ENCODE measurements at places on chromosomes 7 and 10.
A peak's percentile ranks its signal among the peaks of the same experiment; 100 is the strongest.

- no peak for DNase-seq
Observed at GRCh38 chr7:30474893-30475292, 3.7 kb downstream of the NOD1 start.

- no peak for DNase-seq
Observed at GRCh38 chr7:22651036-22651435, 76.0 kb upstream of the IL6 start.

- no peak for DNase-seq
Observed at GRCh38 chr10:103139803-103140202, 53.3 kb downstream of the NT5C2 start.

DNA sequence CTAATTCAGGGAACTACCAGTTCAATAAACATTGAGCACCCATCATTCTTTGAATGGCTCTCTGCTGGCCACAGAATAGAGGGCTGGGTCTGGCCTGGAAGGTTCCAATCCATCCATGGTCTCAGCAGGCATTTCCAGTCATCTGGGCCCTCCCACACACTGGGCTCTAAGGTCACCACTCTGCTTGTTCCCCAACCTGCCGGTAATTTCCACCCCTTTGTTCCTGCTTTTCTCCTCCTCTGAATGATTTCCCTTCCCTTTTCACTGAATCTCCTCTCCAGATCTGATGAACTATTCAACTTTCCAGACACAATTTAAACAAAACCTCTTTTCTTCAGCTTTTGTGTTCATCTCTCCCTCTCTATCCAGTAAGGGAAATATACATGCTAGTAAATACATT, 2.6 kb downstream of the BZW2 start:
- no peak for DNase-seq

DNA sequence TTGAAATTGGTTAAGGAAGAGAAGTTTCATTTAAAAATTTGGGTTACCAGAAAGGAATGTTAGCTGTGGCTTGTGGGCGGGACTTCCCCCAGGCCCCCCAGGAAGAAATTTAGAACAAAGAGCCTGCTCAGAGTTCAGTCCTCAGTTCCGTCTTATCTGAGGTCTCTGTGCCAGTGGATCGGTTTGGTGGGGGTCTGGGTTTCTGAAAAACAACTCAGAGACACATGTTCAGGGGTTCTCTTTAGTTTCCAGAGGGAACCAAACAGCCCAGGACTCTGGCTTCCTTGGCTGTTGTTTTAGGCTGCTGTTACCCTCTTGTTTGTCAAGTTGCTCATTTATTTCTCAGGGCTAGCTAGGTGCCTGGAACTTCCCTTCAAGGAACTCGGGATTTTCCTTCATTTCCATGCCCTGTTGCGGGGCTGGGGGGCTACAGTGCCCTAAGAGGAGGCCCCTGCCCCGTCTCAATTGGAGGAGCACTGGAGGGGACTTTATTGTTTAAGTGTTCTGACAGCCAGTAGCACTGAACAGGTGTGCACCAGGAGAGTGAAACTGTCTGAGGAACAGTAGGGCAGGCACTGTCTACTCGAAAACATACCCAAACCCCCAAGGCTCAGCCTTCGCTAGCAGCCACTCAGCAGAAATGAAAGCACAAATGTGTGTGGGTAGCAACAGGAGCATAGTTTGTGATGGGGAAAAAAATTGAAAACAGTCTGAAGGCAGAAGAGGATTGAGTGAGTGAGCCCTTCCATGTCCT, 59.9 kb downstream of the ALOX5 start:
- DNase-seq = peak; percentile 15

GRCh38 chr10:124918191-124918830, 23.6 kb upstream of the ZRANB1 start:
- peak; percentile 8 for DNase-seq

- no peak for DNase-seq
Observed at GRCh38 chr10:77493239-77493806, 144.3 kb downstream of the KCNMA1 start.

GRCh38 chr10:43284341-43284910, 17.6 kb upstream of the RASGEF1A start:
- DNase-seq = no peak

GRCh38 chr10:100743626-100744135, 1.7 kb upstream of the PAX2 start:
- peak; percentile 47 for DNase-seq

GRCh38 chr10:42979181-42979580, 97.7 kb upstream of the RET start:
- DNase-seq = no peak

GRCh38 chr7:123748171-123748733, 551 bp downstream of the WASL start:
- DNase-seq = peak; percentile 27

DNA sequence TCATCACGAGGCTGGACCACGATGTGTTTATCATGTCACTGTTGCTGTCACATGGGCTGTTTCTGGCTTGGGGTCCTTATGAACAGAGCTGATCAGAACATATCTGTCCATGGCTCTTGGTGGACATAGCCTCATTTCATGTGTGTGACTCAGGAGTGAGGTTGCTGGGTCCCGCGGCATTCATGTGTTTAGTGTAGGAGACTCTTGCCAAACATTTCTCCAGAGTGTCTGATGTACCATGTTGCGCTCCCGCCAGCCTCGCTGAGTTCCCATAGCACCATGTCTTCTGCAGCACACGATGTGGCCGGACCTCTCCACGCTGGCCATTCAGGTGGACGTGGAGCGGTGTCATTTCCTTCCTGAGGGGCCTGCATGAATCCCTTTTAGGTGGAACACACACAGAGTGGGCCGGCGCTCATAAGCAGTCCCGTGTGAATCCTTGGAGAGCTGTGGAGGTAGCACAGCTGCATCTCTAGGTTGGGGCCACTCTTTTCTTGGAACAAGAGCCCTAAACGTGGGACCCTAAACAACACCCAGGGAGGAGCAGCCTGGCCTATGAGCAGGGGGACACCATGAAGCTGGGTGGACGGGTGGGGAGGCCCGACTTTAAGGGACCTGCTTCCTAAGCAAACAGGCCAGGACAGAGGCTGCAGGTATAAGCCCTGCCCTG, 134.6 kb downstream of the LHPP start:
- no peak for DNase-seq

GRCh38 chr10:106317554-106317953, 847.0 kb downstream of the SORCS1 start:
- DNase-seq = no peak

DNA sequence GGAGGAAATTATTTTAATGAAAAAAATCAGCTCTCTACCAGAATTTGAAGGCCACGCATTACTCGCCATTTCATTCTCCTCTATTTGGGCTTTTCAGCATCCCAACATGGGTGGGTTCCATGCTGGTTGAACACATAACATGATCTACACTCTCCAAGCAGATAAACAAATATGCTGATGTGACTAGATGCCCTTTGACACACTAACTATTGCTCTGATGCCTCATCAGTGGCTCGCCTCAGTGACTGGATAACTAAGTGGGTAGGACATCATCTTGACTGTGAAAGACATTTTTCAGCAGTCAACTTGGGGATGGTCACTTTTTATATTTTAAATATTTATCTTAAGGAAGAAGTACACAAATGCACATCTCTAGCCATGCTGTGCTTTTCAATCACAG, 113.9 kb upstream of the LAMB4 start:
- DNase-seq = no peak

DNA sequence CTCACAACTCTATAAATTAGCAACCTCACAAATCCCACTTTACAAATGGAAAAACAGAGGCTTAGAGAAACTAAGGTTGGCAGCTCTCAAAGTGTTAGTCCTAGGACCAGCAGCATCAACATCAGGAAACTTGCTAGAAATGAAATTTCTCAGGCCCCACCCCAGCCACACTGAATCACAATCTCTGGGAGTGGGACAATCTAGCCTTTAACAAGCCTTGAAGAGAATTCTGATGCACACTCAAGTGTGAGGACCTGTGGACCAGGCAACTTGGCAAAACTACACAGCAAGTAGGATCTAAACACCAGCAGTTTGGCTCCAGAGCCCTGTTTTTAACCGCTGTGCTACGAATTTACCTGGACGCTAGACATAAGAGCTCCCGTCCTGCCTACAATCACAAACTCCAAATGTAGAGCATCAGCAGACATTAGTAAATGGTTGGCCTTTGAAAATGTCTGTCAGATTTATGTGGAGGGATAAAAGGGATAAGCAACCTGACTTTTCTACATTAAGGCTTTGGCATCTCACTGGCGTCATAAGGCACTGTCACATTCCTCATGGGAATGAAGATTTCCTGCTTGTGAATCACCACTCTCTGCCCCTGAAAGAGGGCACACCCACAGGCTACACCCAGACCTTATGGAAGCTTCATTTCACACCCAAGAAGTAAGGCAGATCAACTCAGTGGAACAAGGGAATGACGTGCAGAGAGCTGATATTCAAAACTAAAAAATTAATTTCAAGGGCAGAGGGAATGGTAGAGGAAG, 34.5 kb downstream of the PPP1R3C start:
- no peak for DNase-seq

DNA sequence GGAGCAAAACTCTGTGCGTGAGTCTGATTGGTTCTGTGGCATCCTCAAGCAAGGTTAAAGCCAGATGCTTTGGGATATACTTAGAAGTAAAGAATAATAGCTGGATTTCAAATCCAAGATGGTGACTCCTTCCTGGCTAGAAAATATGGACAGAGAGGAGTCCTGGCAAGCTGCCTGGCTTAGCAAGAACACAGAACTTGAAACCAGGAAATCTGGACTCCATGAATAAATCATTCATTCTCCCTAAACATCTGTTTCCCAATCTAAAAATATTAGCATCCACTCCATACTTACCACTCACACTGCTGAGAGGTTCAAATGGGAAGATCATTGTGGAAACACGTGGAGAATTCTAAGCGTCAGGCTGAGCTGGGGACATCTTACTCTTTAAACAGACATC, 1074.1 kb upstream of the AUTS2 start:
- no peak for DNase-seq

- DNase-seq = no peak
Observed at GRCh38 chr10:33347211-33347610, 12.7 kb upstream of the NRP1 start.

GRCh38 chr7:76272851-76273497, 29.5 kb upstream of the HSPB1 start:
- DNase-seq = no peak

DNA sequence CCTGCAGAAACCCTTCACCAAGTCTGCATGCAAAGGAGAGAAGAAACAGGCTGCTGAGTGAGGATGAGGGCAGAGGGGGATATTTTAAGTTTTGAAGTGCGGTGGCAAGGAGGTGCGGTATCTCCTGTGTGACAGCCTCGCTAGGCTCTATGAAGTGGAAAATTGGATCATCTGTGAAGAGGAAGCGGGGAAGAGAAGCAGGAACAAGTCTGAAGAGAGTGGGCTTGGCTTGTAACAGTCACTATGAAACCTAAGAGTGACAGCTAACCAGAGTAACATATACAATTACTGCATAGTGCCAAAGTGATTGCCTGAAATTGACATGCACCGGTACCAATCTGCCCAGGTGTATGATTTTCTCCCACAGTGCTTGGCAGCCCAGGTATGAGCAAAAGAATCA, 287.5 kb upstream of the KLF14 start:
- no peak for DNase-seq

GRCh38 chr7:34190299-34190698, 285.0 kb downstream of the BMPER start:
- no peak for DNase-seq

DNA sequence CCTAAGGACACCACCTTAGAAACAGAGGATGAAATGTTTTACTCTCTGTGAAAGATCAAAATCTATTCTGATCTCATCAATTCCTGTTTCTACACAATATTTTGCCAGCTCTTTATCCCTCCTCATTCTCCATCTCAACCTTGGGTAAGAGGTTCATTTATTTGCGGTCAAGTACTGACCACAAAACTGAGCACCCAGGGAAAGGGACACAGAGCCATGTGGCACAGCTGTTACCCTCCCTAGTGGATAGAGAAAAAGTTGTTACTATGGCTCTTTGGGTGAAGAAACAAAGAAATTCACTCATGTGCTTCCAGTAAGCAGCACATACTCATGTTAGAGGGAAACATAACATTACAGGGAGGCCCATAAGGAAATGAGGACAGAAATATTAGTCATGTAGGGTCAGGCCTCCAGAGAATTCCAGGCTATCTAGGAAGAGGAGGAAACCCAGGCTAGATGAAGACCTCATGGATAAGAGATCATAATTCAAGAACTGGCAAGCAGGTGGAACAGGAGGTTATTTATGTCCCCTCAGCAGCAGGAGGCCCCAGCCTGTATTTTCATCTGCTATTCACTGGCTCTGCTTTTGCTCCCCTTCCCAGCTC, 114.5 kb downstream of the ATE1 start:
- no peak for DNase-seq

DNA sequence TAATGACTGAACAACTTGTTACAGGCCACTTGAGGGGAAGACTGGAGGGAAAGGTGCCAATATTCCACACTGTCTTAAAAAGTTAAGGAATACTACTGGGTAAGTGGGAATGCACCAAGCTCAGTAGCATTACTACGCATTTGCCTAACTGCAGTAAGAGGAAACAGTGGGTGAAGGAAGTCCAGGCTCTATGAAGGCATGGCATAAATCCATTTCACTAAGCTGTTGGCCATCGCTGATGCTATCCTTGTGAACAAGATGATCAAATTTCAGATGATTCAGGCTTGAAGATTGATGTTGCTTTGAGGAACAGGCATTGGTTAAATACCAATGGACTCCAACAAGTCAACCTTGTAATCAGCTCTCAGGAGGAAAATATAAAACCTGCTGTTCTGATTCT, 44.2 kb upstream of the TES start:
- no peak for DNase-seq

- no peak for DNase-seq
Observed at GRCh38 chr10:127210936-127211466, 14.6 kb upstream of the INSYN2A start.

GRCh38 chr7:27247000-27247399, 4.4 kb downstream of the EVX1 start:
- DNase-seq = no peak

- DNase-seq = no peak
Observed at GRCh38 chr7:111268941-111269340, 178.0 kb downstream of the LRRN3 start.

- DNase-seq = no peak
Observed at GRCh38 chr10:124157271-124157681, 63.9 kb upstream of the CHST15 start.

- peak; percentile 75 for DNase-seq
Observed at GRCh38 chr10:31318382-31318853, 598 bp upstream of the ZEB1 start.

DNA sequence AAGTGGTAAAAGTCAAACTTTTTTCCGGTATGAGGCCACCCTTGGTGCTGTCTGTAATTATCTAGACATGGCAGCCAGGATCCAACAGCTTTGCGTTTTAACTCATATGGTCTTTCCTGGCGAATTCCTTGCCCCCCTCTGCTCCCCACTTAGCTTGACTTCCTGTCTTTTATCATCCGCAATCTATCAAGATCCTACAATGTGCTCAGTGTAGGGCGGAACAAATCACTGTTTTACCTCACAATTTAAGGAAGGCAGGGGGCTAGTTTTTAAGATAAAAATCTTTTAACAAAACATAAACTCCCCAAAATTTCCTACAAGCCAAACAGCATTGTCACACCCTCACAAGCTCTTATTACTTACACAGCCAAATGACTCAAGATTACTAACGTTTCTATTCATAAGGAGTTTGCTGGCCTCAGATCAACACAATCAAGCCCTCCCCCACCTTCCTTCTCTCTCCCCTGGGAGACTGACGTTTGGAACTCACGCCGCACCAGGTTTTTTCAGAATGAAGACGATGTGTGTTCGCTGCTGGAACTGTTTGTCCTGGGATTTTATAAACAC, 1.3 kb upstream of the CDK14 start:
- no peak for DNase-seq

GRCh38 chr7:97346349-97346748, 228.9 kb downstream of the SDHAF3 start:
- DNase-seq = no peak

Data from CD4-positive, alpha-beta T cell treated with Interleukin-12 subunit alpha and Interleukin-12 subunit beta, for 1 hour (primary cell).